ENCODE measurements at places on chromosomes 2 and 18.

DNA sequence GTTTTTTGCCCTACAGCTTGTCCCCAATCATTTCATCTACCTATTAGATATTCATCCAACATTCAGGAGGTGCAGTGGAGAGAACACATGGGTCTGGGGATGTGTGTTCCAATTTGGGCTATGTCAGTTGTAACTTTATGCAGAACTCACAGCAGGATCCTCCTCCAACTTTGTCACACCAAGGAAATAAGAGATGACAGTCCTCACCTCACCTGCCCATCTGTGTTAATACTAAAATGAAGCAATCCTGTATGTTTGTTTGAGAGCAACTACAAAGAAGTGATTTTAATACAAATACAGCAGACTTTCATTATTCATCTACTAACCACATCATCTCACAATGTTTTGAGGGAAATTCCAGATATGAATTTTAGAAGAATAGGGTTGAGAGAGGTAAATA lies 126.7 kb downstream of the ARHGAP15 start:
- DNase-seq, result no peak

DNA sequence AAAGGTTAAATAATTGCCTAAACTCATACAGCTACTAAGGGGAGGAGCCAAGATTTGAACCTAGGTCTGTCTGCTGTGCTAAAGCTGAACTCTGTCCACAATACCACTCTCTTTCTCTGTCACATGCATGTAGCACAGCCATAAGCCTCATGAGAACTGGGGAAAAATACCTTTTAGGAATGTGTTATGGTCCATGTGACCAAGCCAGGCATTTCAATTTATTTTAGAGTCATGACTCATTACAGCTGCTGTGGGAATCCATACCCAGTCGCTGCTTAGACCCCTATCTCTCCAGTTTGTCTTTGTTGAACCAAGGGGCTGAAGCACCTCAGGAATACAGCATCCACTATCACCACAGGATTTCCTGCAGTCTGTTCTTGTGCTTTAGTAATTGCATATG lies 200.0 kb upstream of the SIX3 start:
- no peak for DNase-seq

- no peak for DNase-seq
Measured at GRCh38 chr18:36101943-36102342, 27.2 kb downstream of the SLC39A6 start.

- DNase-seq, result no peak
Measured at GRCh38 chr2:236511266-236511665, 58.4 kb upstream of the ACKR3 start.

Data from inflammatory macrophage treated with lipopolysaccharide for 1 hour (primary cell).